ENCODE measurements at places on chromosomes 16 and 17.

GRCh38 chr17:633133-633532 lies 81.5 kb downstream of the VPS53 start:
- no peak for DNase-seq

DNA sequence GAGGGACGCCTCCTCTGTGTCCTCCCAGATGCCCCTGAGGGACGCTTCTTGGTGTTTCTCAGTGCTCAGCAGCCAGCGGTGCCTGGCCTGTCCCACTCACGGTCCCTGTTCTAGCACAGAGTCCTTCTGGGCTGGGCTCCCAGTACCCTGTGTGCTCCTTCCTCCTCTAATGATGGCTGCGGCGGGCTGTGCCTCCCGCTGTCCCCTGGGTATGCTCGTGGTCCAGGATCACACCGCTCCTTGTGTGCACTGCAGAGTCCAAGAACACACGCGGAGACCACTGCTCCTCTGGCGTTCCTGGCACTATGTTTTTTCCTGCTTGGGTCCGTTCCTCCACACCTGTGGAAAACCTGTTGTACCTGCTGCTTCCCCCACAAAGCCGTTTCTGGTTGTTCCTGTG lies 15.1 kb upstream of the IRF8 start:
- no peak for DNase-seq

DNA sequence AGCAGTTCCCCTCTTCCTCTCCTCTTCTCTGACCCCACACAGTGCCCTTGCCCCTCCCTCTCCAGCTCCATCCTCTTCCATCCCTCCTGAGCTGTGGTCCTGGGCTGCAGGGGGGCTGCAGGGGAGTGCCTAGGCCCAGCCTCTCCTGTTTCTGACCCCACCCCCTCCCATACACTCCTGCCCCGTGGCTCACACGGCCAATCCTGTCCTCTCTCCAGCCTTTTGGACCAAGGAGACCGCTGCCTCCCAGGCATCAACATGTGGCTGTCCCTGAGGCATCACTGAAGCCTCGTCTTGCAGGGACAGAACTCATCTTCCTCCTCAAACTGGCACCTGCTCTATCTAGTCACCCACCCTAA lies 6.7 kb downstream of the CLUH start:
- DNase-seq = no peak

GRCh38 chr16:49496656-49497055 lies 123.1 kb downstream of the C16orf78 start:
- DNase-seq = no peak

- no peak for DNase-seq
Measured at GRCh38 chr16:89912627-89913026, 6.0 kb upstream of the MC1R start.
